Activated CD8-positive, alpha-beta memory T cell treated with anti-CD3 and anti-CD28 coated beads for 4 hours (primary cell): ENCODE measurements at places on chromosomes 5 and 9.

DNA sequence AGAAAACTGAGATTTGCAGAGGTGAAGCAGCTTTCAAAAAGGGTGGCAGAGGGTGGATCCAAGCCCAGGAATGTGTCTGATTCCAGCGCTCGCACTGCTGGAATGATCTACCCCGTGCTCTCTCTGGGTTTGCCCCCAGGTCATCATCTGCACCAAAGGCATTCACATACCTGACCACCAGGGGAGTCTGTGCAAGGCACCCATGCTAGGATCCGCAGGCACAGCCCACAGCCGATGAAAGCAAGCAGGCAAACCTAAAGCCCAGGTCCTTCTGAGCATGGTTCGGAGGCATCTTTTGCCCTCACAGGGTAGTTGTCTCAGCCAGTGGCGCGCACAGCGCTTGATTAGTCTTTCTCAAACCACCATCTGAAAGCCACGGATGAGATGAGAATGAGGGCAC is 56.6 kb downstream of the TEK start:
- no peak for DNase-seq

DNA sequence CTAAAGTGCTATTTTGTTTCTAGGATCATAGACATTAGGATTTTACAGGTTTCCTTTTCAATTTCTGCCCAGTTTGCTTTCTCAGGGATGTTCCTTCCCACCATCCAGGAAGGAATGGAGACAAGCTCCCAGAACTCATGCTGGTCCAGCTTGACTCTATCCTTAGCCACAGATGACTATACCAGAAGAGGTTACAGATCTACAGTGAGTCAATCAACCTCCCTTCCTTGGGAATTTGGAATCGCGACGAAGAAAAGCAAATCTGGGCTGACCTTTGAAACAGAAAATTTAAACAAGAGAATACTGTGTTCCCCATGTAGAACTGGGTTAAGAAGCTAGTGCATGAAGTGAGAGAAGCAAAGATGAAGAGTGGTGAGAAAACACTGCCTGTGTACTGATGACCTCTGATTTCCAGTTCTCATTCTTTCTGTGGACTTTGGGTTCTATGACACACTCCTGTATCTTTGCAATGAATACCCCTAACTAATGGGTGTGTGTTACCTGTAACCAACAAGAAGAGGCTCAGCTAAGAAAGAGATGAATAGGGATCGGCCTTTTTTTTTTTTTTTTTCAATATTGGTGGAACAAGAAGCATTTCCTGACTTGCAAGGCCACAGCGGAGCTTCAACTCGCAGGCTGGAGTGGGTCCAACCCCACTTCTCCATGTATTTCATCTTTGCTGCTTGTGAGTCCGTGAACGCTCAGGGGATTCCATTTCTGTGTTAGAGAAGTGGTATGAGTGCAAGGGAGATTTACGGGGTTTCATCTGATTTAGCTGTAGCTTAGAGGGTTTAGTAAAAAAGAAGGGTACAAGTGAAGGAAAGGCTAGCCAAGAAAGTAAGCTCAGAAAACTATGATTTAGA is 563.9 kb upstream of the CLINT1 start:
- DNase-seq, result no peak

DNA sequence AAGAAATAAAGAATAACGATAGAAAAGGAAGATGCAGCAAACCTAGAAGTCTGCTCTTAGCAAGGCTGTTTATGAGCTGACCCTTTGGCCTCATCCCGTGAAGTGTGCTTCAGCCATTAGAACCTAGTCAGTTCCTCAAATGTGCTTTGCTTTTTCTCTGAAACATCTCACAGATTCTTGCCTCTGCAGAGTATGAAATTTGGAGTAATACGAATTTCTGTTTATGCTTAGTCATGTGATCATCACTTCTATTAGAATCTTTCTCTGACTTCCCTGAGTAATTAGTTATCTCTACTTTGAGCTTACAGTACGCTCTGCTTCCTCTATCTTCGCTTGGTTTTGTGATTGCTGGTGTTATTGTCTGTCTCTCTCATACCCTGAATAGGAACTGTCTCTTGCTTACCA is 11.3 kb downstream of the CYSTM1 start:
- no peak for DNase-seq

DNA sequence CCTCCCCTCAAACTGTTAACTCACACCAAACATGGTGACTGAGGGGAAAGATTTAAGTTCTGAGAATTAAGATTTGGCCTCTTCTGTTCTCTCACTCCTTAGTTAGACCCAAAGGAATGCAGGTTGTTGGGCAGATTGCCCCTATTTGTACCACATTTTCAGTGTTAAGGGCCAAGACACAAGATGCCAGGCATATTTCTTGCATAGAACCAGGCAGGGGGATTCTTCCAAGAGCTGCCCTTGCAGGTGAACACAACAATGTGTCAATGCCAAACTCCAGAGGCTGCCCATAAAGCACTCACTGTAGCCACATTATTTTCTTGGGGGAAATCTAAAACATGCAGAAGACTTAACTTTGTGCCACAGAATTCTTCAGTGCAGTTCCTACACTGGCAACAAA is 14.7 kb downstream of the MPDZ start:
- no peak for DNase-seq

GRCh38 chr5:166562246-166562645 is 1729.2 kb upstream of the WWC1 start:
- DNase-seq, result no peak

DNA sequence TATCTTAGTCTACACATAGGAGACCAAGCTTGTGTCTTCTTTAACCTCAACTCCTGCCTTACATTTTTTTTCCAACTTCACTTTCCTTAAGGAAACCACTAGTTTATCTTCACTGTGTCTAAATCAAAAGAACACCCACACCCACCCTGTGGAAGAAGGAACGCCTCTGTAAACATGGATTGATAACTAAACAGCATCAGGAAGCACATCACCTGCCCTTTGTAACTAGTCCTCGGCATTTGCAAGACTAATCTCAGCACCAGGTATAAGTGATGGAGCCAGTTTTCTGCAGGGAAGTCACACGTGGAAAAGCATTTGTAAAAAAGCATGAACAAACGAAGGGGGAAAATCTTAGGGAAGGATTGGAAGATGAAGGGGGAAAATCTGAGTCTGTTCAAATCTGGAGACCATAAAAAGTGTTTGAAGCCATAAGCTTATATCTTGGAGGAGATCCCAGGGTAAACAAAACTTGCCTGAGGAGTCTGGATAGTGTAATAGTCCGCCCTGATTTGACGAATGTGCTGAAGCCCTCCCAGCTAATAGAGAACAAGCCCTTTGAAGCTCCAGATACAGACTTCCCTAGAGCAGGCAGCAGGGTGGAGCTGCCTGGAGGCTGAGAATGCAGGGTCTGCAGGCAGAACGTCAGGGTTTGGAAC is 117.3 kb upstream of the LHFPL2 start:
- DNase-seq, result no peak

DNA sequence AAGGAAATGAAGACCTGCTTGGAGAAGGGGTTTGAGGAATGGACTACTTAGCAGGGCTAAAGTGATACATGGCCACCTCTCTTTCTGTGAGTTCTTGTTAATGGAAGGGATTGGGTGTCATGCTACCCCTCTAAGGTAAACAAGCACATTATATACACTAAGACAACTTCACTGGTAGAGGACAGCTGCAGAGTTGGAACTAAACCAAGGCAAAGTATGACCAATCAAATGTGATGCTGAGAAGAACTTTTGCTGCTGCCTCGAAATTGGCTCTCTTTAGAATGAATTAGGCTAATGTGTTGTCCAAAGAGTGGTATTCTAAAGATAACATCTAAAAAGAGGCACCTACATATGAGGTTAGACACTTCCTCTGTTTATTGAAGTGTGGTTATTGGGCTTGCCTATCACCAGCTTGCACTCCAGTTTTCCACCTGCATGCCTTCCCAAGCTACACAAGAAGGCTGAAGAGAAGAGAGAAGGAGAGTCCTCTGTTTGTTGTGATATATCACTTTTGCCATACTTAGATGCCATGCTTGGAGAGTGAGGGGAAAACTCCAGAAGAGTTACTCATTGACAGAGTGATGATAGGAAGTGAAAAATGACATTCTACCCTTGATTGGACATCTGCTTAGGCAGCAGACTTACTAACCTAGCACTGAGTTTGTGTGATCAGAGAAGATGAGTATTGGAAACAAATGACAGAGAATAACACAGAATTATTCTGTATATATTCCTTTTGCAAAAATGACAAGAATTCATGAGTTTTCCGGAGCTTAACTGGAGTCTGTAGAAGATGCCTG is 536.1 kb downstream of the ZNF608 start:
- DNase-seq, result no peak

DNA sequence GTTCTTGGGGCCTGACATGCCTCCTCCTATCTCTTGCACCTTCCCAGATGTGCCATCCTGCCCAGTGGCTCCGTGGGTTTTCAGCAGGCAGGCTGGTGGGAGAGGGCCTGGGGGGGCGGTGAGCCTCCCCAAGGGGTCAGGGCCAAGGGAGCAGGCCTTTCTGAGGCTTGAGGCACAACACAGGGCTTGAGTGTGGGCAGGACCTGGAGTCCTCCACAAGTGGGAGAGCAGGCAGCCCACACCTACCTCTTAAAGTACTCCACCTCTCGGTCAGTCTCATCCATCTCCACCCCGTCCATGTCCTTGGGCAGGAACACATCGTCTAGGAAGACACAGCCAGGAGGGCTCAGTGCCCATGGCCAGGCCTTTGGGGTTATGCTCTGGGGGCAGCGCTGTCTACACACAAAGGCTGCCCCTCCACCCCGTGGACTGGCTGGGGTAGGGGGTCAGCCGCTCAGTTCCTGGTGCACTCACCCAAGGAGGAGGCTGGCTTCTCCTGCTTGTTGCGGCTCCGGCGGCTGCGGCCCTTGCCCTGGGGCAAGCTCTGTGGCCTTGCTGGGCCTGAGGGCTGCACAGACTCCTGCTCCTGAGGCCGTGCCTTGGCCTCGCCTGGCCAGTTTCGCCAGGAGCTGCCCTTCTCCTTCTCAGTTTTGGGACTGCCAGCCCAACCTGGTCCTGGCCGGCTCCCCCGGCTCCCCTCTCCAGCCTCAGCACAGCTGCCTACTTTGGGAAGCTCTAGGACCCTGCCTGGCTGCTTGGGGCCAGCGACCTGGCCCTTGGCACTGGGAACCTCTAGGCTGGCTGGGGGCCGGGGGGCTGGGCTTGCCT is 7.2 kb upstream of the DDX41 start:
- no peak for DNase-seq

GRCh38 chr5:150448952-150449516 is 505 bp downstream of the RPS14 start:
- no peak for DNase-seq

DNA sequence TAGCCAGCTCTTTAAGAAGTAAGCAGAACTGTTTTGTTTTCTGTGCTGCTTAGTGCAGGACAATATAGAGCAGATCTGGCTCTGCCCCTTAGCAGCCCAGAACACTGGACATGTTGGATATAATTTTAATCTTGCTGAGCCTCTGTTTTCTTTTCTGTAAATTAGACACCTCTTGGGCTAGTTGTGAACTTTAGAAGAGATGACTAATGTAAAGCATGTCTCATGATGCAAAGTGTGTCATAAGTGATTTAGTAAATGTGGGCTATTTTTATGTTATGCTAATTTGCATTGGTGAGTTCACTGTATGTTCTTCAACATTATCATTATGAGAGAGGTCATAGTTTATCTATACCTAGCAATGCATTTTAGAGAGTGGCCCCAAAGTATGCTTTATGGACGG is 156.1 kb upstream of the ADAMTSL1 start:
- DNase-seq, result no peak

DNA sequence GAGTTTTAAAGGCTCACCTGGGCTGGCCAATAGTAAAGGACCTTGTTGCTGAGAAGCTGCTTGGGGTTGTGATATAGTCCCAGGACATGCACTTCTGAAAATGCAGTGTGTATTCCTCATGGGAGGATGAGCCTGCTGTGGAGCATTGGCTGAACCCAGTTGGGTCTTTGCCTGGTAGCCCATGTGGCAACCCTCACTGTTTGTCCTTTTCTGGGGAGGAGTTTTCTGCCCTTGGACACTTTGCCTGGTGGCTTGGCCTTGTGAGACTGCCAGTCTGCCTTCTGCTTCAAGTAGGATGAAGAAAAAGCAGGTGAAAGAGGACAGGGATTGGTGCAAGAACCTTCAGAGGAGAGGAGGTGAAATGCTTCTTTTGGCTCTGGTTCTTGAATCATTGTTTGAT is 4.0 kb downstream of the TENT4A start:
- DNase-seq, result no peak
